ENCODE measurements at places on chromosomes 1 and 21.

DNA sequence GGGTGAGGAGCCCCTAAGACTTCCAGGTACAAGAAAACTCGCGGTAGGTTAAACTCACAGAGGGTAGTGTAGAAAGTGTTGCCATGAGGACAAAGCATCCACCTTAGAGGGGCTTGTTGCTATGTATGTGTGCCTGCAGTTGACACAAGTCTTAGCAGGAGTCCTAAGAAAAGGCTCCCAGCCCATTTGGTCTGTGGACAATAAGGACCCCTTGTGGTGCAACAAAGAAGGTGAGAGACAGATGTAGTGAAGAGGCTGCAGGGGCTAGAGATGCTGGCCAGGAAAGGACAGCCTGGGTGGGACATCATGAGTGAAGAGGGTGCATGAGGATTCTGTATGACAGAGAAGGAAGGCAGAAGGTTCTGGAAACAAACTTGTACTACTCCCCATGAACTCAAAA lies 36.3 kb upstream of the IL10 start:
- DNase-seq, result peak; percentile 41

DNA sequence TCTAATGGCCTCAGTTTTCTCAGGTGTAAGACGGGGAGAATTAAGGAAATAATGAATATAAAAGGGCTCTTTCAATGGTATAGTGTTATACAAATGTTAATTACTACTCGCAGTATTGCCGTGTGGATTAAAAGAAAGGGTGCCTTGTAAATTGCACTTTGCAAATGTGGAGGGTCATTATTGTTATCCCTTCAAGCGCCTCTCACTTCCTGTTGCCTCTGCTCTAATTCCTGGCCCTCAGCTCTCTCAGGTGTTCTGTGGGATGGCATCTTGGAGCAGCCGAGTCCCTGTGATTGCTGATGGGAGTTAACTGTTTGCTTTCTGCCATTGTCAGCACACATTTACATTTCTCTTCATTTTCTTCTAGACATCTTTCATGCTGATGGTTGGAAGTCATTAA lies 7.1 kb upstream of the S100A11 start:
- DNase-seq, result no peak

DNA sequence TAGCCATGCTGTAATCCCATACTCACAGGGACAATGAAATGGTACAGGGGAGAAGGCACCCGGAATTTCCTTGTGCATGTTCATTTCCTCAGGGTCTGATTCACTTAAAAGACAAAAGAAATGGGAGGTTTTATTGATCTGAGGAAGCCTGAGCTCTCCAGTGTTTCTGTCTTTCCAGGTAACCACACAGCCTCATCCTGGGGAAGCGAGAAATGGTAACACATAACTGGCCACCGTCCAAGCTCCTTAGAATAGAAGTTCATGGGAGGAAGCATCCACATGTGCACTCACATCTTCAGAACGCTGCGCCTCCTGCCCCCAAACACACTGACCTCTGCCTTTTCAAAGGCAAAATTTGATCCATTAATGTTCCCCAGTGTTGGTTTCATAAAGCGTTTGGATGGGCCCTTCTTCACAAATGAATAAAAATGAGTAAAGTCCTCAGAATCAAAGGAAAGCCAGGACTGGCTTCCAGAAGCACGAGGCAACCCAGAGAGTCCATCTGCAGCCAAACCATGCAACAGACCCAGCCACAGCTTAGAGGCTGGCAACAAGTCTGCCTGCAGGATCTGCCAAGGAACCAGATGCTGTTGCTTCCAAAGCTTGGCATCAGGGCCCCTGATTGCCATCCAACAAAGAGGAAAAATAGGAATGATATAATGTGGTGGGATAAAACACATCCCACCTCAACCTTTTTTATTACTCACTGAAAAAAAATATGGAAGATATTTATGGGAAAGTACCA lies 120.3 kb downstream of the ZBTB18 start:
- no peak for DNase-seq

DNA sequence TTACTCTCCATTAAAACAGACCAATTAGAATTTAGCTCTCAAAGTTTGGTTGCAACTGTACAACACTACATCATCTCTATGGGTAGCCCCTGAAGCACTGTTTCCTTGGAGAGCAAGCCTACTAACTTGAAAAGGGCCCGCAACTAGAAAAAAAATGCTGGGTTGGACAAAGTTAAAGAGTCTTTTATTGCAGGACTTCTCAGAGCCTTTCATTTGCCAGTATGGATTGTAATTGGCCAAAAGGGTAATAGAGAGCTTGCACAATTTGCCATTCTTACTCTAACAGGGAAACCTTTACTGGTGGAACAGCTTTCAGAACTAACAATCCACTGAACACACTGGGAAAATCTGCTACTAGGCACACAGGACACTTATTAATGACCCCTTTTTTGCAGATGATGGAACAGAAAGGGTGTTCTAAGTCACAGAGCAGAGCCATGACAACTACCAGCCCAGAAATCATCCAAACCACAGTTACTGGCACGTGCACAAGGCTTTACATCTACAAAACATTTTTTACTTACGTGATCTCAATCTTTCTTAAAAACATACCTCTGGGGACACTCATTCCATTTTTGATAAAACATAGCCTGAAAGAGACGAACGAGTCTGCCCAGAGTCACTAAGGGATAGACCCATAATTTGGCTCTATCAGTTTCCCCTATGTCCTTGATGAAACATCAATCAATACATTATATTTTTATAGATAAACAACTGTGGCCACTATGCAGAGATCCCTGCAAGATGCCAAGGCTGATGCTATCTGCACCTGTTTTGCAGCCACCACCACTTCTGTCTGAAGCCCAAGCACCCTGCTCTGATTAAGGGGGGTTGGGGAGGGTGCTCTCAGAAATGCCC lies 176.3 kb upstream of the EDN2 start:
- DNase-seq, result no peak

GRCh38 chr1:75731881-75732280 lies 7.4 kb downstream of the ACADM start:
- DNase-seq, result no peak

DNA sequence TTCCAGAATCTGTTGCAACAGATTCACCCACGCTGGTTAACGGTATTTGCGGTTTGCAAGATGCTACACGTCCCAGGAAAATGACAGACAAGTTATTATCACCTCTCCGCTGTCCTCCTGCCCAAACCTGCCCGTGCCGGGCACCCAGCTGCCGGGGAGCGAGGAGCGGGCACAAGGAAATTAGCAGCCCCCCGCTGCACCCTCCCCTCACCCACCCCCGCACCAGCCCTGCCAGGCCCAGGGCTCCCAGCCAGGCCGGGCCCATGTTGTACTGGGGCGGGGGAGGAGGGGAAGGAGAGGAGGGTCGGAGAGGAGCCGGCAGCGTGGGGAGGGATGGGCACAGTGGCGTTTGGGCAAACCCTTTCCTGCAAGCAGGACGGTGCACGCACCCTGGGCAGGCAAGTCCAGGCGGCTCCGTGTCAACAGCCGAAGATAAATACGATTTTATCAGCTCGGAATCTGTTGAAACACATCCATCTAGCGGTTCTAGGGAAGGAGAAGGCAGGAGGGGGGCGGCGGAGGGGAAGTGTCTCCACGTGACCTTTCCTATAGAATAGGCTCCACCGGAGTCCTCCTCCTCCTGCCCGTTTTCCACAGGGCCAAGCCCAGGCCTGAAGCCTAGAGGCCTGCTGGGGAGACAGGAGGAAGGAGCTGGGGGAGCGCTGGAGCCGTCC lies 35.1 kb upstream of the CCDC27 start:
- no peak for DNase-seq

DNA sequence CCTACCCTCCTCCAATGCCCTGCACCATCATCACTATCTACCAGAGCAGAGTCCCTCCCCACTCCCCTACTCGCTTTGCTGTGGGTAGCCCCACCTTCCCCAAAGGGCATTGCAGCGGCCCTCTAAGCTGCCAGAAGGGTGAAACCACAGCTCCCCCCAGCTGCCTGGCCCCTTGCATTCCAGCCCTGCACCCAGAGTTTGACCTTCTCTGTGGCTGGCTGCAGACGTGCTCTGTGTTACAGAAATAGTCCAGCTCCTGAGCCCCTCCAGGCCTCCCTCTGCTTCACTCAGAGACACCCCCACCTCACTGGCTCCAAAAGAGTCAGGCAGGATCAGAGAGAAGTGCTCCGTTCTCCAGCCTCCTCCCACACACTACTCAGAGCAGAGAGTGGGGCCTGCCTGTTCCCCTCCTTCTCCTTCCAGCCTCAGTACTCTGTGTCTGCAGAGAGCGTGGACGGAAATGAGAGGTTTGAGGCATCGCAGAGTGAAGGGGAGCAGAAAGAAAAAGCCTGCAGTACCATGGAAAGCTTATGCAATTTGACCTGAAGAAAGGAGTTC lies 63.2 kb downstream of the PLEKHA6 start:
- peak; percentile 53 for DNase-seq

DNA sequence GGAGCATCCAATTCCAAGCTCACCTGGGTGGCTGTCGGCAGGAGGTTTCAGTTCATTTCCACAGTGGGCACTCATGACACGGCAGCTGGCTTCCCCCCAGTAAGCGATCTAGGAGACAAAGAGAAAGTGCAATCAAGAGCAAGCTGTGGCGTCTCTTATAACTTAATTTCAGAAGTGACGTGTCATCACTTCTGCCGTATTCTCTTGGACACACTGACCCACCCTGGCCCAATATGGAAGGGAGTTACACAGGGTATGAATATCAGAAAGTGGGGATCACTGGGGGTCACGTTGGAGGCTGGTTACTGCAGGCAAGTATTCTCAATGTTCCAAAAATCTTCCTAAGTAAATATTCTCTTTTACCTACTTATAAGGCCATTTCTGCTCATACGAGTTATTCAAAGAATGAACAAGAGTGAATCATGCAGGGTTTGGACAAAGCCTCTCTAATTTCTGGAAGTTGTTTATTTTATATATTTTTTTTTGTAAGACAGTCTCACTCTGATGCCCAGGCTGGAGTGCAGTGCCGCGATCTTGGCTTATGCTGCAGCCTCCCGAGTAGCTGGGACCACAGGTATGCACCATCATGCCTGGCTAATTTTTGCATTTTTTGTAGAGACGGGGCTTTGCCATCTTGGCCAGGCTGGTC lies 46.5 kb upstream of the GREM2 start:
- peak; percentile 23 for DNase-seq

- DNase-seq, result no peak
Measured at GRCh38 chr1:88472298-88472697, 211.8 kb upstream of the PKN2 start.

GRCh38 chr21:42257091-42257765 lies 38.3 kb downstream of the ABCG1 start:
- DNase-seq, result no peak

- DNase-seq, result peak; percentile 67
Measured at GRCh38 chr21:44304877-44305293, 5.0 kb downstream of the PFKL start.

DNA sequence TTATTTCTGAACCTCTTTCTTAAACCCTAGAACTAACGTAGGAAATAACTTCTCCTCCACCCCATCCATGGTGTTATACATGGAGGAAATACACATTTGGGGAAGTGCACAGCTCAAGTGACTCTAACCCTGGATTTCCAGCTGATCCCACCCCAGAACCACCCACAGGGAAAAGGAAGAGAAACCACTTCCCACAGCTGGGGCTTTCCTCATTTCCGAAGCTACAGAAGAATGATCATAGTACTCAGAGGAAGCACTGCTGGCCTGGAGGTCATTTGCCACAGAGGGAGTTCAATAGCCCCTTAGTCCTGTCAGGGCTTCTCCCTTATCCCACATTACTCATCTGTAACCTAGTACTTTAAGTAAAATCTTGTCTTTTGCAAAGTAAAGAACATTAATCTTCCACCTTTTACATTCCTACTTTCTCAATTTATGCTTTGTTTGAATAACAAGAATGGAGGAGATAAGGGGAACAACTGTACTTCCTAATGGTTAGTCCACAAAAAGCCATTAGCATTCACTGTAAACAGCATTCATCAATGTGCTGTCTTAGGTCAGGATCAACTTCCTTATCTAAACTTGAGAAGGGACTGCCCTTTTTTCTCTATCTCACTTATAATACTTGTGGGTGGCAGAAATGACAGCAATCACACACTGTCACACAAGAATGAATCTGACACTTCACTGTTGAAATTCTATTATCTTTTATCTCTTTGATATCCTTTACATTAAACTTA lies 63.0 kb upstream of the RGS1 start:
- DNase-seq, result no peak

- DNase-seq, result peak; percentile 67
Measured at GRCh38 chr1:205270764-205271163, 43.0 kb downstream of the TMCC2 start.

DNA sequence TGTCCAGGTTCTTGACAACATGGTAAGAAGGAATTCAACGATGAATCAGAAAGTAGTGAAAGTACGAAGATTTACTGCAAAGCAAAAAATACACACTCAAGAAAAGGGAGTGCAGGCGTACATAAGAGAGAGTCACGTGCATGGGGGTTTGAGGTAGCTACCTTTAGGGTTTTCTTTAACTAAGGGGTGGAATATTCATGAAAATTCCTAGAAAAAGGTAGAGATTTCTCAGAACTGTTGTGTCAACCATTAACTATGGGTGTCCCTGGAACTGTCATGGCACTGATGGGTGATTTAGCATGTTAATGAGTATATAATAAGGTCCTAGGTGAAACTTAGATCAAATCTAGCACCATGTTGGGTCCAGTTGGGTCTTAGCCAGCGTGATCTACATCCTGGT lies 22.5 kb upstream of the SYDE2 start:
- no peak for DNase-seq
